NCI-H1092 treated with DMSO at 0.1 percent for 48 hours (cell line): ENCODE measurements at places on chromosomes 1 and 21.
A peak's percentile ranks its signal among the peaks of the same experiment; 100 is the strongest.

DNA sequence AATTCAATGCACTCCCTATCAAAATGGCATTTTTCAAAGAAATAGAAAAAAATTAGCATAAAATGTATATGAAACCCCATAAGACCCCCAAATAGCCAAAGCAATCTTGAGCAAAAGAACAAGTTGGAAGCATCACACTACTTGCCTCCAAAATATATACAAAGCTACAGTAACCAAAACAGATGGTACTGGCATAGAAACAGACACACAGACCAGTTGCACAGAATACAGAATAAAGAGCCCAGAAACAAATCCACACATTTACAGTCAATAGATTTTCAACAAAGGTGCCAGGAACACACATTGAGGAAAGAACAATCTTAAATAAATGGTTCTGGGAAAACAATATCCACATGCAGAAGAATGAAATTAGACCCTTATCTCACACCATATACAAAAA is 350.8 kb downstream of the DSCAM start:
- no peak for DNase-seq

DNA sequence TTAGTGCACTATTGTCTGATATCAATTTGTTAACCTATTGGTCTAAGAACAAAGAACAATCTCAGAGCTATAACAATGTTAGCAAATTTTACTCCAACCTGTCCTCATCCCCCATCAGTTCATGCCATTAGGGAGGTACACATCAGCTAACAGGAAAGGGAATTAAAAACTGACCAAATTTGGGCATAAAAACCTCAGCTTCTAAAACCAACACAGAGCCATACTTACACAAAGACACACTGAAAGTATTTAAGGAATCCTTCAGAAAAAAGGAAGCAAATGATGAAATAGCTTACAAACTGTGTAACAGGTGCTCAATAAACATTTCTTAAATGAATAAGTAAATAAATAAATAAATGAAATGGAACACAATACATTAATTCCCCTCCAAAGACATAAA is 89.2 kb downstream of the TTLL7 start:
- DNase-seq = no peak

DNA sequence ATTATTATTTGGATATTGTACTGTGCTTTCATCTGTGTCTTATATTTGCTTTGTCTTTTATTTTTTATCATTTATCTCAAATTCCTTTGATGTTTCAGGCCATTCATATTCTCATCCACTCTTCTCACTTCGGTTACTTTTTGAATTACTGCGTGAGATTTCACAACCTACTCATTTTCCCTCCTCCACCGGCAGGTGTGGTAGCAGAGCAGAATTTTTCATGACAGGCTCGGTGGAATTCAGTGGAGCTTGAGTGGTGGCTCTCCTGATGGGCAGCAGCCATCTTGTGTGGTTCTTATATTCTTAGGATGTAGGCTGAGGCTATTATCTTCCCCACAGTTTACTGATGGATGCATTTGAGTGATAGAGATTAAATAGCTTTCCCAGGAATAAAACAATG is 92.3 kb upstream of the IVNS1ABP start:
- DNase-seq = no peak

DNA sequence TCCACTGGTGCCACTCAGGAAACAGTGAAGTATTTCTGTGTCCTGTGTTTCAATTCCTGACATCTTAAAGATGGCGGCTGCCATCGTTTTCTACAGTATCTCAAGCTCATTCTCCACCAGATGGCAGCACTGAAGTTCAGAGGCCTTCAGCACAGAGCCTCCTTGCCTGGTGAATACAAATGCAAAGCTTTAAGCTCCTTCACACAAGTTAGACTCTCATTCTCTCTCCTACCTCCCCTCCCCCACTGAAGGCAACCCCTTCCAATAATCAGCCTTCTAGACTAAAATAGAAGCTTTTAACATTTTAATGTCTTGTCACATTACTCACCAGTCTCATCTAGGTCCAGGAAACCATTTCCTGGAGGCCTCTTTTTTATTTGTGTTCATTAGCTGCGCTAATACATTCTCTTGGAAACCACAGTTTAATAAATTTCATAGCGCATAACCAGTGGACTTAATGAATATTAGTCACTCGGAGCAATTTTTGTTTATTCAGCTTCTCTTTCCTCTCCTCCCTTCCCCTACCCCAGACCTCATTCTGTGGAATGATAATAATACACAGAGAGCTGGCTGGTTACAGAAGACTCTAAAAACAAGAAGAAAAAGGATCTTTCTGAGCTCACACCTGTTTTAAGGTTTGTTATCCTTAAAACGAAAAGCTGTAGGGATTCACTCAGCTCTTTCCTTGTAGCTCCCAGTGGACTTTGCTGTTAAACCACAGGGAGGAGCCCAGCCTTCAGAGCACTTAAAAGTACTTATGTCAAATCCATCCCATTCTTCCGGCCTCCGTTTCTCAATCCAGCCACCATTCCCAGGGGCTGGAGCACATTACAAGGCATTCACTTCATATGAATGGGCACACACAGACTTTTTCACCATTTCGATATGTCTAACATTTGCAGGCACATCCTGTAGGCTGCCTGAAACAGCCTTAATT is 384.9 kb downstream of the HLX start:
- DNase-seq = peak; percentile 72

DNA sequence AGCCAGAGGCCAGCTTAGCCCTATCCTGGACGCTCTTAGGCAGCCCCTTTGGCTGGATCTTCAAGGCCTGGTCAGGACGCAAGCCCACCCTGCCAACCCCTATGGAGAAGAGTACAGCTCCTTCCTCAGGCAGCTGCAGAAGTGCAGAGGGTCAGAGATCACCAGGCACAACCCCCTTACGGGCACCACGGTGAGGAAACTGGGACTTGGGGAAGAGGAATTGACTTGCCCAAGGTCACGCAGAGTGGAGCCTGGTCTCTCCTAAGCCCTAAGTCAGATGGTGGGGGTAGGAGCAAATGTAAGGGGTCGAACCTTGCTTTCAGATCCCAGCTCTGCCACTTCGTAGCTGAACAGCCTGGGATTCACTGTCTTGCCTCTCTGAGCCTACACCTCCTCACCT is 3.7 kb downstream of the E2F2 start:
- DNase-seq = no peak
